Fibroblast of the aortic adventitia (primary cell): ENCODE measurements at places on chromosomes 4 and X.

DNA sequence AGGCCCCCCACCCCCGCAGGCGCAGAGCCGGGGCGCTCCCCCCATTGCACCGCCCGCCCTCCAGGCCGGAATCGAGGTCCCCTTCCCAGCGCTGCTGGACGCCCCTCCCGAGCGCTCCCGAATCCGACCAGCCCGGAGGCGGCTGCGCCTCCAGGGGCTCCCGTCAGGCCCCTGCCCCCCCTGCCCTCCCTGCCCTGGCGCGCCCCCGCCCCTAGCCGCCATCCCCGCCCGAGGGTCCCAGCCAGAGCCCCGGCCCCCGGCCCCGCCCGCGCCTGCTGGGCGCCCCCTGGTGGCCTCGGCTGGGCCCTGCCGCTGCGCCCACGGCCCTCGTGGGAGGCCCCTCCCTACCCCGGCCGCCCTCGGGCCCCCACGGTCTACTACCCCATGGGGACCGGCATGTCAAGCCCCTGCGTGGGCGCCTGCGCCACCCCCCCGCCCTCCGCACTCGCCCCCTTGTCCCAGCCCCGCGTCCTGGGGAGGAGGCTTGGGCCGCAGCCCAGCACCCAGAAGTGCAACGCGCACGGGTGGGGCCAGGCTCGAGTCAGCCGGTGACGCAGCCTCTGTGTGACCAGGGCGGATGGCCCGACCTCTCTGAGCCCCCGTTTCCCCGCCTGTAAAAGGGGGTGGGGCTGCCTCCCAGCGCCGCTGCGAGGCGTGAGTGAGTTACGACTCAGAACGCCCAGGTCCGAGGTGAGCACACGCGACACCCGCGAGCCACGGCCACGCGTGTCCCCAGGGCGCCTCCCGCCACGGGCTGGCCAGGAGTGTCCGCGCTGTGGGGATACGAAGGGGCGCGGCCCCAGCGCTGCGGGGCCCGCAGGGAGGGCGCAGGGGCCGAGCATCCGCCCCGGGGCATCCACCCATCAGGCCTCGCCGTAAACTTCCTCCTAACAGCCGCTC, 104.9 kb downstream of the FAM53A start:
- peak; percentile 75 for DNase-seq

- no peak for DNase-seq
These were observed 55.1 kb upstream of the NXF3 start for GRCh38 chrX:103148075-103148474.

GRCh38 chrX:65862638-65863037, 177.2 kb downstream of the VSIG4 start:
- no peak for DNase-seq

DNA sequence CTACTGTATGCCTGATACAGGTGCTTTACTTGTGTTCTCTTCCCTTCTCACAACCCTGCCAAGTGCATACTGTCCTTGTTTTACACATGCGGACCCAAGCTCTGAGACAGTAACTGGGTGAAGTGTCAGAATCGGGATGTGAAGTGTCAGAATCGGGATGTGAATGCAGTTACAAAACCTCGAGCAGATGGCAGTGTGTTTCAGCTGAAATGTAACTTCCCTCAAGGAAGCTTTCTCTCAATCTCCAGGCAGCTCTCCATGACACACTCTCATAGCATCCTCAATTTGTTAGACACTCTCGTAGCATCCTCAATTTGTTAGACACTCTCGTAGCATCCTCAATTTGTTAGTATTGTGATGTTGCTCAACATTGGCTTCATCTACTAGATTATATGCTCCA, 1.1 kb upstream of the HPSE start:
- DNase-seq = no peak

GRCh38 chr4:149676076-149676475, 139.6 kb downstream of the IQCM start:
- DNase-seq = no peak

DNA sequence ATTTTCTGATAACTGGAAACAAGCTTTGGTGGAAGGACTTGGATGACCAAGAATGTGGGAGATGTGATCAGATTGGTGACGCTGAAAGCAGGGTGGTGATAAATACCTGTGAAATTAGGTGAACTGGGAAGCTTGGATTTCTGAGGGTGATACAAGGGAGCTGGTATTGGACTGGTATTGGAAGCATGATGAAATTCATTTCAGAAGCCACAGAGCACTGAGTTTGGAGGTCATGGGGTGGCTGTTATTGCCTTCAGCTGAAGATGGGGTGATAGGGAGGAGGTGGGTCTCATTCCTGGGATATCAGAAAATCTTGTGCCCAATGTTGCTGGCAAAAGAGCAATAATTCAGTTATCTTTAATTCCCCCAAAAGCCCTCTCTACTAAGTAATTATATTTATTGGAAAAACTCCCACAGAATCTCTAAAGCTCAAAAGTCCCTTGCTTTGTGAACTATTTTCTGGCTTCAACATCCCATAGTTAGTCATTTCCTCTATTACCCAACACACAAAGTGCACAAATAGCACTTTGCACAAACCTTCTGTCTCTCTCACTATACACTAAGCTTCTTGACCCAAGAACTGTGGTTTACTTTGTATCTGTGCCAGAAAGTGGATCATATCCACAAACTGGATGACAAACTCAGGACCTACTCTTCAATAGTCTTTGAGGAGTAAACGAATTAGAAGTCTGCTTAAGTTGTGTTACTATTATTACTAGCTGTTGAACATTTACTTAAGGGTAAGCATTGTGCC, 23.1 kb upstream of the CAMK2D start:
- peak; percentile 98 for DNase-seq

GRCh38 chr4:153204728-153205648, 745 bp downstream of the TRIM2 start:
- DNase-seq = peak; percentile 39

GRCh38 chrX:16796298-16796697, 10.0 kb downstream of the TXLNG start:
- no peak for DNase-seq

GRCh38 chr4:16067515-16067914, 16.3 kb downstream of the PROM1 start:
- DNase-seq = no peak

DNA sequence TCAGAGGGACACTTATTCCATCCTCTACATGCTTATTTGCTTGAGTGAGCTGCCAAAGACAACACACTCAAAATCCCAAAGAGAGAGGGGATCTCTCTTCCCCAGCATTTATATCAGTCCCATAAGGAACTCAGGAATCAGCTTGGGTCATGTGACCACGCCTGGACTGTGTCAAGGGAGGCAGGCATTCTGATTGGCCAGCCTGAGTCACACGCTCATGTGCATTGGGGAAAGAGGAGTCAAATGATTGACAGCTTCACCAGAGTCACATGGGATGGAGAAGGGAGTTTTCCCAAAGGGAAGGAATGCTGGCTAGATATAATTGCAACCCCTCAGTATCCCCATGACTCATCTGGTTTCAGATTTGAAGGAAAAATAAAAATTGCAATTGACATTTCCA, 49.0 kb downstream of the RWDD4 start:
- DNase-seq = peak; percentile 61

GRCh38 chr4:144685911-144686310, 40.0 kb downstream of the HHIP start:
- no peak for DNase-seq

GRCh38 chr4:137359691-137360315, 172.5 kb downstream of the PCDH18 start:
- DNase-seq = peak; percentile 70

- no peak for DNase-seq
These were observed 4.1 kb downstream of the PRIMPOL start for GRCh38 chr4:184653650-184654049.

GRCh38 chrX:37353646-37354045, 4.5 kb downstream of the PRRG1 start:
- DNase-seq = no peak

- DNase-seq = no peak
These were observed 2.8 kb downstream of the NKX6-1 start for GRCh38 chr4:84496331-84496705.

- no peak for DNase-seq
These were observed 602.4 kb upstream of the CPEB2 start for GRCh38 chr4:14399848-14400247.

GRCh38 chr4:64682946-64683345, 273.7 kb upstream of the TECRL start:
- no peak for DNase-seq

- no peak for DNase-seq
These were observed 62.5 kb downstream of the PJA1 start for GRCh38 chrX:69102612-69103194.

DNA sequence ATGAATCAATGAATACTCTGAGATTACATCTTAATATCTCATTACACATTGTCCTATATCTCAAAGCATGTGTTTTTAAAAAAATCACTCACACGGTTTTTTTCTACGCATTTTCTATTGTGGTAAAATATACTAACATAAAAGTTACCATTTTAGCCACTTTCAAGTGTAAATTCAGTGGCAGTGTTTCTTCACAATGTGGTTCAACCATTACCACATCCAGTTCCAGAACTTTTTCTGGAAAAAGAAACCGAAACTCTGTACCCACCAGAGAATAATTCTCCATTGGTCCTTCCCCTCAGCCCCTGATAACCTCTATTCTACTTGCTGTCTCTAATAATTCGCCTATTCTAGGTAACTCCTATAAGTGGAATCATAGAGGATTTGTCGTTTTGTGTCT, 35.3 kb upstream of the ACSL1 start:
- DNase-seq = no peak

- peak; percentile 27 for DNase-seq
These were observed 148.3 kb downstream of the BANK1 start for GRCh38 chr4:101938836-101939235.

DNA sequence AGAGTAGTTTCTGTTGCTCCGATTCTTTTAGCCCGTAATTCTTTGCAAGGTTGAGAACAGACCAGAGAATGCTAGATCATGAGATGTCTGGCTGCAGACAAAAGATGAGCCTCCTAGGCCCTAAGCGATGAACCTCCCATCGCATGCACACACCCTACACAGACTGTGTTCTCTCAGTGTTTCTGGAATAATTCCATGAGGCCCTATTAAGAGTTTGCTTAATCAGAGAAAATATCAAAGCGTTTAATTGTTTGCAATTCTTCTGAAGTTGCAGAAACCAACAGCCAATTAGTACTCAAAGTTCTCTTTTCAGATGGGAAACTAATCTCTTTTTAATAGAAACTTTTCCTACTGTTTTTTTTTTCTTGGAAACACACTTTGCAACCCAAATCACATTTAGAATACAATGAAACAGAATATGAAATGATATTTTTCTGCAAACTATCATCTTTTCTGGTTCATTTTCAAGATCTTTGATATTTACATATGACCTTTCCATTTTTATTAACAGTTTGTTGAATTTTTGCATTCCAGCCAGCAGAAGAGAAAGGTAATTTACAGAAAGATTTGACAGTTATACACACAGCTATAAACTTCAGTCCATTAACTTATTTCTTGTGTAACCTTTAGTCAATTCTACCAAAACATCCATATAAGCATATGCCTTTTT, 1525.6 kb downstream of the ARAP2 start:
- no peak for DNase-seq

GRCh38 chrX:154731881-154732280, 19.0 kb downstream of the GAB3 start:
- no peak for DNase-seq

- DNase-seq = peak; percentile 85
These were observed 126.9 kb upstream of the GIMD1 start for GRCh38 chr4:106495476-106495875.

GRCh38 chr4:98481167-98481566, 177.2 kb downstream of the TSPAN5 start:
- no peak for DNase-seq

DNA sequence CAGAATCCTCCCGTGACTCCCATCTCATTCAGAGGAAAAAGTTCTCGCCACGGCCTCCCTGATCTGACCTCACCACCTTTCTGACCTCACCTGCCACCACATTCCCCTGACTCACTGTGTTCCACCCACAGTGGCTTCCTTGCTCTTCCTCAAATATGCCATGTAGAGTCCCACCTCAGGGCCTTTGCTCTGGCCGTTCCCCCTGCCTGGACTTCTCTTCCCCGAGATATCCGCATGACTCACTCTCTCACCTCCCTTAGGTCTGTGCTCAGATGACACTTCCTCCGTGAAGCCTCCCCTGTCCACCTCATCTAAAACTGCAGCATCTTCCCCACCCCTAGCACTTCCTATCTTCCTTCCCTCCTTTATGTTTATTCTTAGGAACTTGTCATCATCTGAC, 7.2 kb upstream of the TSPYL2 start:
- no peak for DNase-seq

DNA sequence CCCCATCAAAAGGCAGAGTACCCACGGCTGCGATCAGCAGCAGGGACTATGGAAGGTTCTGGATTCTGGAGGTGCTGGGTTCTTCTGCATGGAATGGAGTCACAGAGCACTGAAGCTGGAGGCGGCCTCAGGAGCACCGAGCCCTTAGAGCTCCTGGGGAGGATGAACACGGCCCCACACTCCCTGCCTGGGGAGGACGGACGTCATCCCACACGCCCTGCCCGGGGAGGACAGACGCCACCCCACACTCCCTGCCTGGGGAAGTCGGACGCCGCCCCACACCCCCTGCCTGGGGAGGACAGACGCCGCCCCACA, 9.9 kb downstream of the LRPAP1 start:
- DNase-seq = no peak

- peak; percentile 43 for DNase-seq
These were observed 545 bp downstream of the ABCE1 start for GRCh38 chr4:145098675-145099037.

GRCh38 chr4:81356621-81357020, 115.1 kb downstream of the RASGEF1B start:
- no peak for DNase-seq

GRCh38 chr4:127783026-127783769, 1.1 kb downstream of the HSPA4L start:
- DNase-seq = peak; percentile 79

GRCh38 chr4:152690706-152691651, 11.2 kb upstream of the TMEM154 start:
- no peak for DNase-seq

DNA sequence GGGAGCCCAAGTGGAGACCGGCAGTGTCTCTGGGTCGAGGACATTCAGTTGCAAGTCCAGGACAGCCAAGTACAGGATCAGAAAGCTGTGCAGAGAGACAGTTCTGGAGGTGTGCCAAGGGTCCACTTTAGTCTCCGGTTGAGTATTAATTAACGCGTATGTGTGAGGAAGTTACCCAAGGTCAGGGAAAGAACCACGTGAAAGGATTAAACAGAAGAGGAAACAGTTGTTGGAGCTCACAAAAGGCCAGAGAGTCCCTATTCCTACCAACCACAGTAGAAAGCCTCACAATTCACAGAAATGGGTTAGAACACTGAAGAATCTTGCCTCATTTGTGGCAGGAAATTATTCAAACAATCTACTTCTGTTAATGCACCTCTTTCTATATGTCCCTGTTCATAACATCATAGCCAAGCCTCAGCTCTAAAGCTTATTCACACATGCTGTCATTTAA, 17.9 kb upstream of the NSUN7 start:
- no peak for DNase-seq

- DNase-seq = no peak
These were observed 55.0 kb upstream of the PPP1R2C start for GRCh38 chrX:42832764-42833549.

- DNase-seq = no peak
These were observed 267.9 kb downstream of the TLL1 start for GRCh38 chr4:166140951-166141350.

DNA sequence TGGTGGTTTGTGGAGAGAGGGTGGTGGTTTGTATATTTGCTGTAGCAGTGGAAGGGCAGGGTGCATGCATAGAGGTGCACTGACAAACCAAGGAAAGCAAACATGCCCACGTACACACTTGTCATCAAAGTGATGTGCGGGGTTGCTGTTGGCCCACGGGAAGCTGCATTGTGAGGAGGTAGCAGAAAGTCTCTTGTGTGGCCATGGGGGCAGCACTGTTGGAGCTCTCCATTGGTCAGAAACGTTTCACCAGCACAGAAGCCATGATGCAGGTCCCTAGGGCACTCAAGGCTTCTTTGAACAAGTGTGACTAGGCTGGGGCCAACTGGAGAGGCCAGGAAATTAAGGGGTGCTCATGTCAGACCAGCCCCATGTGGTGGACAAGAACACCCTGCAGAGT, 174.8 kb upstream of the KLF8 start:
- no peak for DNase-seq
